ENCODE measurements at places on chromosomes 3 and 15.

- DNase-seq: no peak
These were observed 4.6 kb downstream of the FAM3D start for GRCh38 chr3:58661836-58662420.

DNA sequence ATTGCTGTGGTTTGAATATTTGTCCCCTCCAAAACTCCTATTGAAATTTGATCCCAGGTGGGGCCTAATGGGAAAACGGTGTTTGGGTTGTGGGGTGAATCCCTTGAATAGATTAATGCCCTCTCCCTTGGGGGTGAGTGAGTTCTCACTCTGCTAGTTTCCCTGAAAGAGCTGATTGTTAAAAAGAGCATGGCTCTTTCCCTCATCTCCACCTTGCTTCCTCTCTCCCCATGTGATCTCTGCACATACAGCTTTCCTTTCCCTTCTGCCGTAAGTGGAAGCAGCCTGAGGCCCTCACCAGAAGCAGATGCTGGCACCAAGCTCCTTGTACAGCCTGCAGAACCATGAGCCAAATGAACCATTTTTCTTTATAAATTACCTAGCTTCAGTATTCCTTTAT is 394.9 kb upstream of the WNT5A start:
- no peak for DNase-seq

- DNase-seq: no peak
These were observed 11.5 kb upstream of the MLF1 start for GRCh38 chr3:158559504-158559903.

- no peak for DNase-seq
These were observed 31.0 kb downstream of the ENTPD3 start for GRCh38 chr3:40417845-40418543.

- DNase-seq: no peak
These were observed 700 bp downstream of the MKRN2 start for GRCh38 chr3:12557473-12558100.

- DNase-seq: no peak
These were observed 6.8 kb upstream of the LRIG1 start for GRCh38 chr3:66507423-66508260.

GRCh38 chr15:54250326-54250725 is 272.1 kb downstream of the UNC13C start:
- no peak for DNase-seq

GRCh38 chr15:89837134-89837829 is 22.6 kb upstream of the ANPEP start:
- no peak for DNase-seq

- DNase-seq: no peak
These were observed 31.1 kb downstream of the PLXND1 start for GRCh38 chr3:129575233-129575996.

GRCh38 chr3:84991422-84991900 is 32.7 kb downstream of the CADM2 start:
- DNase-seq: no peak

GRCh38 chr15:59028387-59028955 is 41.0 kb downstream of the RNF111 start:
- DNase-seq: no peak

GRCh38 chr15:98838387-98839259 is 169.0 kb downstream of the PGPEP1L start:
- no peak for DNase-seq

- peak; percentile 43 for DNase-seq
These were observed 6.4 kb downstream of the BDH1 start for GRCh38 chr3:197549261-197549885.

DNA sequence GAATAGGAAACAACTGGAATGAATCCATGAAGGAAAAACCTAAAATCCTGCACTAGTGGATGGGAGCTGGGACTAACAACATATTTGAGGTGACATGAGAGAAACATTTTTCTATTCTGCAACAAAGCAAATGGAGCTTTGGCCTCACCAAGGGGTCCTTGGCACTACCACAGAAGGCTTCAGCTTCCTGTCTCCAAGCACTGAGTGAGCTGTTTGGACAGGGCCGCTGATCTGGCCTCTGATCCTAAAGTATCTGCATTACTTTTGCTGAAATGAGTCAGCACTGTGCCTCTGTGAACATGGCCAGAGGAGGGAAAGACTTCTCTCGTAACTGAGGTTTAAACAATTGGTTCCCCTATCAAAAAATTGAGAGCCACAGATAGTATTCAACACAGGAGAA is 9.0 kb downstream of the ARPP21 start:
- DNase-seq: peak; percentile 61

- no peak for DNase-seq
These were observed 1249.8 kb downstream of the NSUN3 start for GRCh38 chr3:95312650-95313049.

- no peak for DNase-seq
These were observed 31.1 kb downstream of the PGPEP1L start for GRCh38 chr15:98976500-98976899.

GRCh38 chr15:59636184-59636583 is 21.1 kb downstream of the GTF2A2 start:
- no peak for DNase-seq

GRCh38 chr3:111986800-111987199 is 8.0 kb downstream of the ABHD10 start:
- no peak for DNase-seq

- no peak for DNase-seq
These were observed 333.8 kb downstream of the FEZF2 start for GRCh38 chr3:62039586-62039985.

GRCh38 chr3:43391621-43392020 is 105.3 kb downstream of the SNRK start:
- DNase-seq: no peak

DNA sequence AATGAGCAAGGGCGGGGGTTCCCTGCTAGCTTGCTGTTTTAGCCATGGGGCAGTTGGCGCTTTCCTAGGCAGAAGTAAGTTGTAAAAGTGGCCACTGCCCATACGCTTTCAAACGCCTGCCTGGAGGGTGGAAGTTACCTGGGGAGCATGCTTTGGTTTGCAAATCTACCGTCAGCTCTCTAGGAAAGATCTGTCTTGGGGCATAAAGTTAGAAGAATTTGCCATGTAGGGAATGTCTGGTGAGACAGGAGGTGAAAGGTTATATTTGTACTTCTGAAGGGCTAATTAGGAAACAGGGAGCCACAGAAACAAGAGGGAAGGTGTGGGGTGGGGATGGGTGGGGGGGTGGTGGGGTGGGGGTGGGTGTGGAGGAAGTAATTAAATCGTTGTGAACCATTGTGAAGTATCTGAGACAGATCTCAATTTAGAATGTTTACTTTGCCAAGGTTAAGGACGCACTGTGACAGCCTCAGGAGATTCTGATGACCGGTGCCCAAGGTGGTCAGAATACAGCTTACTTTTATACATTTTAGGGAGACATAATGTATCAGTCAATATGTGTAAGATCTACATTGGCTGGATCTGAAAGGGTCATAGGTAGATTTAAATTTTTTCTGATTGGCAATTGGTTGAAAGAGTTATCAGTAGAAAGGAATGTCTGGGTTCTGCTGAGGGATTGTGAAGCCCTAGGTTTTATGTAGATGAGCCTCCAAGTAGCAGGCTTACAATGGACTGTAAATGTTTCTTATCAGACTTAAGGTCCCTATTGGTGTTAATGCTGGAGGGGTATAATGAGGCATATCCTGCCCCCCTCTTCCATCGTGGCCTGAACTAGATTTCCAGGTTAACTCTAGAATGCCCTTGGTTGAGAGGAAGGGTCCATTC is 62.0 kb upstream of the GCNT3 start:
- DNase-seq: no peak

Data from cerebellar cortex (tissue), 1 donor.